Lower leg skin (tissue), 4 donors: ENCODE measurements at places on chromosomes 13 and 19. TPM values are rescaled to one million over a fixed set of nuclear protein-coding genes. Genes with fewer than 3 reads are reported as not detected.

DNA sequence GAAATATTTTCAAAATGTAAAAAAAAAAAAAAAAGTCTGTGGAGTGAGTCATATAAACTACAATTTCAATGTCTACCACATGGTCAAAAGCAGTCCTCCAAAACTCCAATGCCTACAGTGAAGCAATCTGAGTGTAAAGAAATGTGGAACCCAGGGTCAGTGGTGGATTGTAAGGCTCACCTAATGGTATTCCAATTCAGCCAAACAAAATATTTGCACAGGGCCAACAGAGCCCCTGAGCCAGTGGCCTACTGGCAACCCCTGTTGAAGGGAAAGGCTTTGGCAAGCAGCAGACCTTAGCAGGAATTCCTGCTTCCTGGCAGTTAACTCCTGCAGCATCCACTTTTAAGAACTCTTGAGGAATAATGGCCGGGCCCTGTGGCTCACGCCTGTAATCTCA, 3.4 kb downstream of the DNMT1 start:
- DNase-seq, result no peak

GRCh38 chr19:53910170-53910518, 1.1 kb downstream of the CACNG7 start:
- DNase-seq, result no peak

Gene SOHLH2
- not detected for total RNA-seq

Gene RXFP2
- not detected for total RNA-seq

DNA sequence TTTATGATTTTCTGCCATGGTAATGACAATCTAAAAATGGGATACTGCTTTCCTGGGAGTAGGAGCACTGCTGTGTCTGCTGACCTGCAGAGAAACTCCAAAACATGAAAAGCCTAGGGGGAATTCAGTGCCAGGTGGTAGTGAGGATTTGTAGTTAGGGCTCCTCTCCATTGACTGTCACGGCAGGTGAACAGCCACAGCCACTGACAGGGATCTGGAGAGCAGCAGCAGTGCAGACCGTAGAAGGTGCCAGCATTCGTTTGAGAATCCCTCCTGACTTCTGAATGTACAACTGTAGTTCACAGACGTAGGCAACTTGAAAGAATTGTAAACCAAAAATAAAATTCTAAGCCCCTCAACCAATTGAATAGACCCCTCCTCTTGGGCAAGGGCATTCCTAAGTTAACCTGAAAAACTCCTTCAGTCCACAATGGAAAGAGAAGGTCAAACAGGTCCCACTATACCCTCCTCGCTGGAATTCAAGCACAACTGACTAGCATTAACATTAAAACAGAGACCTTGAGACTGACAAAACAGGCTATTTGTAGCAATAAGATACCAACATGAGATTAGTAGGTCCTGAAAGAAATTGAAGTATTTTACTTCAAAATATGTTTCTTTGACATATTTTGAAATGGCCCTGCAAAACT, 1328.8 kb downstream of the OLFM4 start:
- no peak for DNase-seq

GRCh38 chr13:109615721-109616420, 170.5 kb downstream of the IRS2 start:
- no peak for DNase-seq

DNA sequence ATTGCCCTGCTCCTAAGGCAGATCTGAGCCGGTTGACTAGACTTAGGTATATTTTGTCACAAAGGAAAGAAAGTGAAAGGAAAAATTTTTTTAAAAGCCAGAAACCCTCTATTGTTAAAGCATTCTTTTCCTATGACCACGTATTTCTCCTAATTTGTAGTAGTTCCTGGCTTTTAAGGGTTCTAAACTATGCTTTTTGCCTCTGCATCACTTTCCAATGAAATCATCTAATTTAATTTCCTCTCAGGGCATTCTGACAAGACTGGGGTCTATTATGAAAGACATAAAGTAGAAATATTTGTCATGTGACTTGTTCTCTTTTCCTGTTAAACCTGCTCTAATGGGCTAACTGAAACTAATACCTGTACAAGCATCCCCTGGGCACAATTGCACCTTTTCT, 233.0 kb upstream of the PRR20A start:
- no peak for DNase-seq
